ENCODE measurements at places on chromosomes 13 and 19.

- no peak for DNase-seq
Measured at GRCh38 chr13:22198001-22198400, 527.1 kb downstream of the FGF9 start.

GRCh38 chr13:113063091-113063491 lies 42.5 kb upstream of the F7 start:
- no peak for DNase-seq

- DNase-seq = no peak
Measured at GRCh38 chr13:51520524-51520923, 63.7 kb upstream of the WDFY2 start.

- no peak for DNase-seq
Measured at GRCh38 chr13:39111145-39111544, 72.9 kb downstream of the NHLRC3 start.

DNA sequence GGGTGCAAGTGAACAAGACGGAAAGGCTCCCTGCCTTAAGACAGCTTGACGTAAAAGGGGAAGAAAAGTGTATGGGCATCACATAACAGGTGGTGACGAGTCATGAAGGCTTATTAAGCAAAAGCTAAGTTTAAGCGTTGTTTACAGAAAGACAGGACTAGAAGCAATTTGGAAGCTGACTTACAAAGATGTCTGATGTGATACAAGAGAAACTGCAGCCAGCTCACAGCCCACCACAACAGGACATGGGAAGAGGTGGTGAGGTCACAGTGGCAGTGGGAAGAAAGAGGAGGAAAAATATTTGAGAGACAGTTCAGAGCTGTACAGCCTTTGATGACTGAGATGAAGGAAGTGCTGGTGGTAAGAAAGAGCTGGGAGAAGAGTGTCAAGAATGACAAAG lies 181.6 kb downstream of the KLF12 start:
- DNase-seq = no peak

DNA sequence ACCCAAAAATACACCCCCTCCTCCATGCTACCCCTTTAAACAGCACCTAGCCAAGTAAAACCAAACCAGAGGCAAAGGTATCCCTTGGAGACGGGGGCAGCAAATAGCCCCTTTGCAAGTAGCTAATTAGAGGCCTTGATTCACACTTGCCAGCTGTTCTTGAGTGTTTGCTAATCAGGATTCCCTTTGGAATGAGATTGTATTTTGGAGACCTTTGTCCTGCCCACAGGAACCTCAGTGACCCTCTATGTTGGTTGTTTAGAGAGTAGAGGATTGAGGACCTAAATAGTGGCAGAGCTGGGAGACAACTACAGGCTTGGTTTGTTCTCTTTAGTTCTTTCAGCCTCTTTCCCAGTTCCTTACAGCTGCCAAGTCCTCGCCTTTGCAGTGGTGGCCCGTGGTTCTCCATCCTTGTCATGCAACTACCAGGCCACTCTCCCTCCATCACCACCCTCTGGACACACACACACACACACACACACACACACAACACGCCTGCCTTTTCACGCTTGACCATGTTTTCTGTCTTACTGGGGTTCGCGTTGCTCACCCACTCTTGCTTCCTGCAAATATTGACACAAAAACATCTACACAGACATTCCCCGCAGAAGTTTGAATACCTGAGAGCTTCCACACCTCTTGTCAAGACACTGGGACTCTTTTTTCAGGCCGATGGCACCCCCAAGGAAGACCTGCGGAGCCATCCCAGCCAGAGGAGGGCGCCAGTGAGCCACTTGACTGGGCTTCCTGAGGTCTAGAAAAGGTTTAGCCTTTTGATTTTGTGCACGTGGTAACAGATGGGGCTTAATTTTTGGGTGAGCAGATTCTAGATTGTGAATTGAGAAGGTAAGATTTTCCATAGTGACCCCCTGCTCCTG lies 80.0 kb upstream of the GPR183 start:
- DNase-seq = peak; percentile 82

GRCh38 chr13:92947770-92948434 lies 278.7 kb upstream of the GPC6 start:
- DNase-seq = no peak

GRCh38 chr19:53158119-53158656 lies 665 bp downstream of the ZNF347 start:
- DNase-seq = no peak

DNA sequence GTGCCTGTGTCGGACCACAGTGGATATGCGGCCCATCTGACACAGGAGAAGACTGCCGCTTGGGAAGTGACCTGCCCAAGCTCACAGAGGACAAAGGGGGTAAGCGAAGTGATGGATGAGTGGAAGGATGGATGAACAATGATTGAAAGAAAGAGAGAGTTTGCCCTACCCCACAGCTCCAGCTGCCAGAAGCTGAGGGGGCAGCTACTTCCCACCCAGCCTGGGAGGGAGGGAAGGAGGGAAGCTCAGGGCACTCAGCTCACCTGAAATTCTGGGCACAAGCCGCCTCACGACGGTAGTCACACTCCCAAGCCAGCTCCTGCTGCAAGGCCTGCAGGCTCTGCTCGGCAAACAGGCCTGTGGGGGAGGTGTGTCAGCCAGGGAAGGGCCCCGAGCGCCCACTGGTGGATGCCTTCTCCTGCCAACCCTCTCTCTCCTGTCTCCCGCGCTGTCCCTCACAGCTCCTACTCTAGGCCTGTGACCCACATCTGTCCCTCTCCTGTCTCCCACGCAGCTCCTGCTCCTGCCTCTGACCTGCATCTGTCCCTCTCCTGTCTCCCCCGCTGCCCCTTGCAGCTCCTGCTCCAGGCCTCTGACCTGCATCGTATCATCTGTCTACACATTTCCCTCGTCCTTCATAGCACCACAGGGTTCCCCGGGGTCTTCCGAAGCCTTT lies 12.0 kb upstream of the NUMBL start:
- no peak for DNase-seq

- DNase-seq = no peak
Measured at GRCh38 chr13:112636401-112636975, 48.5 kb upstream of the TUBGCP3 start.

DNA sequence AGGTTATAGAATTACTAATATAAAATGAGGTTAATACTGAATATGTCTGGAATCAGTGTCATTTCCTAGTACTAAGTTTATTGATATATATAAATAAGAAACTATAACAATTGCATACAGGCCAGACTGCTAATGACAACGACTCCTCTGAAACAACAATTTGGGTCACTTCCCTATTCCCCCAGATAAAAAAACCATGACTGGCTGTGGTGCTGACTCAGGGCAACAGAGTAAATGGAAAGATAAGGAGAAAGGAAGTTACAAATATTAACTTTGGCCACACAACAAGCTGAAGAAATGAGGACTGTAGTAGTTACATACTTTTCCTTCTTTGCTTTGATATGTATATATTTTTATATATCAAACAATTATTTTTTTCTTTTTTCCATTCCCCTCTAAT lies 263.7 kb upstream of the PCDH9 start:
- no peak for DNase-seq

DNA sequence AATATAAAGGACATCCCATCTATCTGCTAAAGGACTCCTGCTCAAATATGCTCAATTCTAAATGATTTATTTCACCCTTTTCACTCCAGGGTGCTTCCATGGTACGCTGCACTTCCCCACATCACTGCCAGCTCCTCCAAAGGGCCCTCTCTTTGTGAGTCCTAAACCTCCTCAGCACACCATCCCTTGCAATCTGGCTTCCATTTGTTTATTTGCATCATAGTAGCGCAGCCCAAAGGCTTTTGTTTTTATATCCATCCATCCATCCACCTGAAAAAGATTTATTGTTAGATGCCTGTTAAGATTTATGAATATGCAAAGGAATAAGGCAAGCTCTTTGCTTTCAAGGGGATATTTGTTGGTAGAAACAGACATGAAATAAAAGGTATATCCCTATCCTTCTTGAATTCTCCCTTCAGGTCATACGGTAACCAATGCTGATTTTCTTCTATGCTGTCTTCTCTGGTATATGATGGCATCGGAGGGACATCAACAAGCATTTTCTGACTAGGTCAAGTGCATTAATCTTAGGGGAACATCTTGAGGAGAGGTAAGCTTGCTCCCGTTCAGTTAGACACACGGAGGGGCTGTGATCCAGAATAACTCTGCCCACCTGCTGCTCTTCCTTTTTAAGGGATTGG lies 397.6 kb downstream of the LIG4 start:
- no peak for DNase-seq

DNA sequence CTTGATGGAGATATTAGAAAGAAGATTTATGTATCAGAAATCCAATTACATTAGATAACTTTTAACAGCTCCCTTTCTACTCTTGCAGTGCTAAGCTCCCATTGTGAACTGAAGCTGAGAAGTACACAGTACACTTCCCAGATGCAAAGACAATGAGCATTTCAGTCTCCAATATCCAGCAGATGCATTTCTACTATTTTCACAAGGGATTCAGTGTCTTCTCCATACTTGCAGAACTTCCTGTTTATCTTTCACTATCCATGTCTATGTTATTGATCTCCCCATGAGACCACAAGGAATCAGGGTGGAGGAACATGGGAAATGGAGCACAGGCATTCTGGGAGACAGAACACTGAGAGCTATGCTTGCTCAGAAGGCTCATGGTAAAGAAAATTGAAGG lies 207.5 kb downstream of the ENOX1 start:
- DNase-seq = no peak

GRCh38 chr13:94318418-94318817 lies 161.1 kb downstream of the DCT start:
- DNase-seq = no peak

DNA sequence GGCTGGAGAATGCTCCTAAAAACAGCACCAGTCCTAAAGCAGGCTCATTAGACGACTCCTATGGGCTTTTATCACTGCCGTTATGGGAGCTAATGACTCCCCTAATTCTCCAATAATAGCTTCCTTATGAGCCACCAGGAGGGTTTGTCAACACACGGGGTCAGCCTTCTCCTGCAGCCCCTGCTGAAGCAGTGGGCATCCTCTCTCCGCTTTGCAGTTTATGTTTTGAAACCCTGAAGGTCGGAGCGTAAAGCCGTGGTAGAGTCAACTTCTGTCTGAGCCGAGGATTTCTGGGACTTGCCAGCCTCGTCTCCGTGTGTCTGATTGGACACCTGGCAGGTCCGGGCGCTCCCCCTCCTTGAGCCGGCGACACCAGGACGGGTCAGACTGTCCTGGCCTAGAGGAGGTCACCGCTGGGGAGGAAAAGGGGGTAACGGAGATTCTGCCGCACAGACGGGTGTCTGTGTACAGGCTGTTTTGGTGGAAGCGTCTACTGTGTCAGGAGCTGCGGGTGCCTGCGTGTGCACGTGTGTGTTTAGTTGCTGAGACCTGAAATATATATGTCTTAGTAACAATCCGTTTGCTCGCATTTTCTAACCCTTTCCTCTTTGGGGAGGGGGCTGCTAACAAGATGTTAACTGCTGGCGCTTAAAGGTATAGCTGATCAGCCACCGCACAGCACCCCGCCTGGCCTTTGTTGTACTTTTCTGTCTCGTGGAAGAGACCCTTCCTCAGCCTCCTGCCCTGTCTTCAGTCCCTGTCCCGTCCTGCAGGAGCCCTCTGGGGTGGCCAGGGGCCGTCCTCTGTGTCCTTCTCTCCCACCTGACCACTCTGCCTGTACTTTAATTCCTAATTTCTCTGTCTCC lies 1.9 kb downstream of the KDM4B start:
- no peak for DNase-seq
